ENCODE measurements at places on chromosomes 3 and 15.

DNA sequence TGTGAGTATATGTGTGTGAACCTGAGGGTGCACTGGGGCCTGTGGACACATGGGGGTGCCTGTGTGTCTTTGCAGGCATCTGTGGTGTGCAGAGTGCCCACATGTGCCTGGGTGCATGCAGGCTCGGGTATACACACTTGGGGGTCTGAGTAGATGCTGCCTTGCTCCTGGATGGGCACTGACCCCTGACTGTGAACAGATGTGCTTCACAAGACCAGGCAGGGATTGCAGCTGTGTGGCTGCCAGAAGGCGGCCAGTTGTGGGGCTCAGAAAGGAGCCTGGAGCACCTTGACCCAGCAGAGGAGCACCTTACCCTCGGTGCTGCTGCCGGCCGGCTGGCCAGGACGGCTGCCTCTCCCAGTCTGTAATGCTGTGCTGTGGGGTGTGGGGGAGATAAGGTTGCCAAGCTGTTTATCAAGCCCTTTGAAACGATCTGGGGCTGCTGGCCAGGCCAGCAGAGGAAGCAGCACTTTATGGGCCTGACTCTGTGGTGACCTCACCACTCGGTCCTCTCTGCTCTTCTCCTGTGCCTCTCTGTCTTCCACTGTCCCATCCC, 55.5 kb upstream of the MRPS22 start:
- no peak for DNase-seq

DNA sequence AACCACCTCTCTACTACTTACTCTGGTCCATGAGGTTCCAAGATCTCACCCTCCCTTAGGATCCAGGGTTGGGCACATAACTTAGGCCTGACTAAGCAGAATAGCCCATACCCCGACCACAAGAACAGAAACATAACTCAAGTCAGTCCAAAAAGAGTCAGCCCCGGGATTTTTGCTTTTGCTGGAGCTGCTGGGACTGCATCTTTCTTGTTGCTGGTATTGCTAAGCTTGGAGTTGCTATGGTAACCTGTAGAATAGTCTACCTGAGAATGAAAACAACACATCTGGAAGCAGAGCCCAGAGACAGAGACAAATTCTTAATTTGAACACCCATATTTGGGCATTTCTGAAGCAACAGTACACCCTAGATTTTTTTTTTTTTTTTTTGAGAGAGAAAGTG, 6.5 kb downstream of the RUBCN start:
- DNase-seq = no peak

DNA sequence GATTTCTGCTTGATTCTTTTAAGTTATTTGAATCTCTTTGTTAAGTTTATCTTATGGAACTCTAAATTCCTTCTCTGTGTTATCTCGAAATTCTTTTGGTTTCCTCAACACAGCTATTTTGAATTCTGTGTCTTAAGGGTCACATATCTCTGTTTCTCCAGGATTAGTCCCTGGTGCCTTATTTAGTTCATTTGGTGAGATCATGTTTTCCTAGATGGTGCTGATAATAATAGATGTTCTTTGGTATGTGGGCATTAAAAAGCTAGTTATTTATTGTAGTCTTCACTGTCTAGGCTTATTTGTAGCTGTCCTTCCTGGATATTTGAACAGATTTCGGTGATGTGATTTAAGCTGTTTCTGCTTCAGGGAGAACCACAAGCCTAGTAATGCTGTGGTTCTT, 615.6 kb upstream of the NECTIN3 start:
- no peak for DNase-seq

DNA sequence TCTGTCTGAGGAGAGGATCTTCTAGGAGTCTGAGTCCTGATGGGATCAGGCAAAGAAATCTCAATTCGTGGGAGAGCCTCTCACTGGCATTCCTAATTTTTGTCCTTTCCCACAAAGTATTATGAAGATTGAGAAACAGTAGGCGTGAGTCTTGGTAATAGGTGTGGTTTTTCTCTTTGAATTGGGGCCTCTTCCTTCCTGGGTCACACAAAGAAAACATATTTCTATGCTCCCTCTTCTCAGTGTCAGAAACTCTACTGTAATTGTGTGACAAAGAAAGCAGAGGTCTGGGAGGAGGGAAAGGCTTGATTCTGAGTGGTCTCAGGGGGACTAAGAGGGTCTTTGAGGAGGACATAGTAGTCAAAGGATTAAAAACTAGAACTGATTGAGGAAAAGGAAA, 6.0 kb downstream of the GABRR3 start:
- DNase-seq = no peak

- no peak for DNase-seq
Observed at GRCh38 chr15:44011238-44011854, 183.7 kb downstream of the FRMD5 start.

Data from activated T-helper 1 cell treated with anti-CD3 and anti-CD28 coated beads, Interleukin-2, amount 50 U/mL, for 16 hours (primary cell).